SW480 (cell line): ENCODE measurements at places on chromosomes 13 and 19.

GRCh38 chr19:18128044-18128443, 24.9 kb upstream of the PIK3R2 start:
- no peak for DNase-seq

- no peak for DNase-seq
Measured at GRCh38 chr19:5997371-5997770, 19.4 kb upstream of the RANBP3 start.

DNA sequence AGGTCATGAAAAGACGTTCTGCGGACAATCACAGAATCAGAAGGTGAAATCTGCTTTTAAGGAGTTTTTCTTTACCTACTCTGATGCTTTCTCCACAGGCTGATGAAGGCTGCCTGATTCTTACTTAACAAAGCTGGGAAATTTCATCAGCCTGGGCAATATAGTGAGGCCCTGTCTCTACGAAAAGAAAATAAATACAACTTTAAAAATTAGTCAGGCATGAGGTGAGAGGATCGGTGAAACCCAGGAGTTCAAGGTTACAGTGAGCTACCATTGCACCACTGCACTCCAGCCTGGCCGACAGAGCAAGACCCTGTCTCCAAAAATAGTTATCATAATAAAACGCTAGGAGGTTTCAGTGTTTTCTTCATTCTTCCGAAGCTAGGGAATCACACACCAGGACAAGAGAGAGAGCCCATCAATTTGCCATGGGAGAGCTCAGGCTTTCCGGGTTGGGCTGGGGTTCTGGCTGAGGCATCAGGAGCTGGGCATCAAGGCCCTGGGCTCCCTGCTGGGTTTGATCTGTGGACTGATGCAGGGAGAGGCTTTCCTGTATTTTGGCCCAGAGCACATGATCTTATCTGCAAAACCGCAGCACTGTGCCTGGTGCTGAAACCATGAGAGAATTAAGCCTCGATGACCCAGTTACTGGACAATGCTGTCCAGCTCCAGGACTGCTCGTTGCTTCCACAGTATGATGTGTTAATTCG, 25.1 kb upstream of the CEBPG start:
- no peak for DNase-seq

DNA sequence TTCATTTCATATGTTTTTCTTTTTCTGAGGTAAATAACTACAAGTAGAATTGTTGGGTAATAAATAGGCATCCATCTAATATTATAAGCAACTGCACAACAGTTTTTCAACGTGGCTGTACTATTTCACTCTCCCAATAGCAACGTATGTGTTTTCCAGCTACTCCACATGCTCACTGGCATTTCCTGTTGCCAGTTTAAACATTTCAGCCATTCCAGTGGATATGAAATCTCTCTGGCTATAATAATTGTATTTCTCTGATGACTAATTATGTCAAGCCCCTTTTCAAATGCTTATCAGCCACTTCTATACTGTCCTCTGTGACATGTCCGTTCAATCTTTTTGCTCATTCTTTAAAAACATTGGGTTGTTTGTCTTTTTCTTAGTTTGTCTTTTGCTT, 26.8 kb upstream of the ALOX5AP start:
- no peak for DNase-seq

DNA sequence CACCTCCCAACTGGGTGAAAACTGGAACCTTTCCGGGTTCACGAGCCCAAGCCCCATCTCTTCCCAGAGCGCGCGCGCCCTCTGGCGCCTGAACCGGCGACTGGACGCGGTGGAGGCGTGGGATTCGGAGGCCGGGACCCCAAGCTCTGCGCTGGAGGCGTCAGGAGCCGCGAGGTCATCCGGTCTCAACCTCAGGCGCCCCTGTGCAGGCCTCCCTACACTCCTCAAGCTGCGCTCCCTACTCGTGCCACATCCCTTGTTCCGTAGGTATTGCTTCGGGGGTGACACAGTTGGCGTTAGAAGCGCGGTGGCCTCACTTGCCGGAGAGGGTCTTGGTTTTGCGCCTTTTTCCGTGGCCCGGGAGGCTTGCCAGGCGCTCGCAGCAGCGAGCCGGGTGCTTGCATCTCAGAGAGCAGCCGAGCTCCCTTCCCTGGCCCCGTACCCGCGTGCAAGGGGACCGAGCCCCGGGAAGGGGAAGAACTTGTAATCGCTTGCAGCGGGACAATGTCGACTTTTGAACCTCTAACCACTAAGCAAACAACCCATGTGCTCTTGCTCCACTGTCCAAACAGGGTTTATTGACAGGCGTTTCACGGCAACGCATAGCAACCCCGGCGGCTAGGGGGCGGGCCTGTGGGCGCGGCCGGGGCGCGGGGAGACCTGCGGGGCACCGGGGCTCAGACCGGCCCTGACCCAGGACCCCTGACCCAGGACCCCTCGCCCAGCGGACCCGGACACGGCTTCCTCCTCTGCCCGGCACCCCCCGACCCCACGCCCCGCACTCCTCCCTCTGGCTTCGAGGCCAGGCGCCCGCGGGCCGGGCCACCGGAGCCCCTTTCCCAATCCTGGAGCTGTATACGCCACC, 8.5 kb downstream of the CDX2 start:
- DNase-seq, result peak; percentile 85
